Fibroblast of skin of abdomen (primary cell): ENCODE measurements at places on chromosomes 3 and 15.

DNA sequence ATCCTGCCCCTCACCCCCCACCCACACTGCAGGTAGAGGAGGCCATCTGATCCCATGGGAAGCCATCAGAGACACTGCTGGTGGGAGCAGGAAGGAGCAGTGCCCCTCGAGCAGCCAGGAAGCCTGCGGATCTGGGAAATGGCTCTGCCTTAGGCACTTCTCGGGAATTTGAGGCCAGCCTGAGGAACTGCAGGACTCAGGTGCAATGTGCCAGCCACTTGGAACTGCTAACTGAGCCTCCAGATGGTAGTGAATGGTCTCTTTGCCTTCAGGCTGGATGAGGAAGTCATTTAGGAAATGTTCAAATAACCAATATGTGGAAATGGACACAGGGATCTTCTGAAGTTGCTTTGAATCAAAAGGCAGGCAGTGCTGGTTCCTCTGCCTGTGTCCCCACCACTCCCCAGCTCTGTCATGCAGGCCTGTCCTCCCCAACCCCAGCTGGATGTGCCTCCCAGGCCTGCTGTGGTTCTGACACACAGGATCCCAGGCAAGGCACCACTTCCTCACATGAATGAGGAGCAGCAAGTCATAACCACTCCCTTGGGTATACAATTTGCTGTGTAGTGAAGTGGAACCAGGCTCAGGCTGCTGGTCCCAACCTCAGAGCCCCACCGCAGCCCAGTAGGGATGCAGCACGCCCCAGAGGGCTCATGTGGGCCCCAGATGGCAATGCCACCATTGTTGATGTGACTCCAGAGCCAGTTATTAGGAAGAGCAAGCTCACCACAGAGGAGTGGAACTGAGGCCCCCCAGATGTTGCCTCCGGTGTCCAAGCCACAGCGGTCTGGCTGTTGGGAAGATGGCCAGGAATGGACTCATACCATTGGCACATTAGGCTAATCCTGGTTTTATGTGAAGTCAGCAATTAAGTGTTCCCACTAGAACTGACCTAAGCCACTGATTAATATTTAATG lies 46.5 kb upstream of the LIMD1 start:
- DNase-seq = peak; percentile 84

GRCh38 chr3:6062261-6063187 lies 798.4 kb upstream of the GRM7 start:
- DNase-seq = no peak

GRCh38 chr3:140552403-140552802 lies 125.5 kb upstream of the TRIM42 start:
- DNase-seq = no peak

GRCh38 chr15:80601256-80601655 lies 93.9 kb upstream of the ABHD17C start:
- DNase-seq = no peak

DNA sequence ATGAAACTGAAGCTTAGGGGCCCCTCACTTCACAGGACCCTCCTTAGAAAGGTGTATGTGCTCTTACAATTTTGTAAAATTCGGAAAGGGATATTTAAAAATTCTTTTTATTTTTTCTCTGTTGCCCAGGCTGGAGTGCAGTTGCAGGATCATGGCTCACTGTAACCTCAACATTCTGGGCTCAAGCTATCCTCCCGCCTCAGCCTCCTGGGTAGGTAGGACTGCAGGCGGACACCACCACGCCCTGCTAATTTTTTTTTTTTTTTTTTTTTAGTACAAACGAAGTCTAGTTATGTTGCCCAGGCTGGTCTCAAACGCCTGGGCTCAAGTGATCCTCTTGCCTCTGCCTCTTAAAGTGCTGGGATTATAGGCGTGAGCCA lies 45.1 kb upstream of the SPATA12 start:
- DNase-seq = no peak

GRCh38 chr15:58340176-58340575 lies 91.6 kb upstream of the LIPC start:
- peak; percentile 63 for DNase-seq

- DNase-seq = peak; percentile 45
Observed at GRCh38 chr3:99504258-99504657, 134.1 kb upstream of the COL8A1 start.

- no peak for DNase-seq
Observed at GRCh38 chr3:9617056-9617455, 32.2 kb upstream of the MTMR14 start.

DNA sequence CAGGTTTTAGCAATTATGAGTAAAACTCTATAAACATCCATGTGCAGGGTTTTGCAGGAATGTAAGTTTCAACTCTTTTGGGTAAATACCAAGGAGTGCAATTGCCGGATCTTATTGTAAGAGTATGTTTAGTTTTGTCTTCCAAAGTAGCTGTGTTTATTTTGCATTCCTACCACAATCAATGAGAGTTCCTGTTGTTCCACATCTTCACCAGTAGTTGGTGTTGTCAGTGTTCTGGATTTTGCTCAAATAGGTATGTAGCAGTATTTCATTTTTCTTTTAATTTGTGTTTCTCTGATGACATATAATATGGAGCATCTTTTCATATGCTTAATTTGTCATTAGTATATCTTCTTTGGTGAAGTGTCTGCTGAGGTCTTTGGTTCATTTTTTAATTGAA lies 185.1 kb upstream of the GALNT15 start:
- DNase-seq = no peak
